ENCODE measurements at places on chromosomes 4 and X. TPM values are rescaled to one million over a fixed set of nuclear protein-coding genes. Genes with fewer than 3 reads are reported as not detected.

DNA sequence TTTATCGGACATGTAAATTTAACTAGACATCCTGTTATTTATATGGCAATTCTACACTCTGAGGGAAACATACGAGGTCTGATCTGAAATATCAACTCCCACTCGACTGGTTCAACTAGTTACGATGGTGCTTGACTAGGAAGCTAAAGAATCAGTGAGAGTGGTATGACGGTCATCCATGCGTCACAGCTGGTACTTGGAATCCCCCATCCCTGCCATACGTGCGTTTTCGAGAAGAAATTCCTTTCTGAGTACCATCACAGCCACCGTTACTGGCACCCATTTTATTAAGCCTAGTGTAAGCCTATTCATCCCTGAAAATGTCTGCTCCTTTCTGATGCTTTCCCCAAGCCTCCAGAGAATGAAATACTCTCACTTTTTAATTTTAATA lies 695 bp upstream of the PIGA start:
- DNase-seq, result peak; percentile 58

DNA sequence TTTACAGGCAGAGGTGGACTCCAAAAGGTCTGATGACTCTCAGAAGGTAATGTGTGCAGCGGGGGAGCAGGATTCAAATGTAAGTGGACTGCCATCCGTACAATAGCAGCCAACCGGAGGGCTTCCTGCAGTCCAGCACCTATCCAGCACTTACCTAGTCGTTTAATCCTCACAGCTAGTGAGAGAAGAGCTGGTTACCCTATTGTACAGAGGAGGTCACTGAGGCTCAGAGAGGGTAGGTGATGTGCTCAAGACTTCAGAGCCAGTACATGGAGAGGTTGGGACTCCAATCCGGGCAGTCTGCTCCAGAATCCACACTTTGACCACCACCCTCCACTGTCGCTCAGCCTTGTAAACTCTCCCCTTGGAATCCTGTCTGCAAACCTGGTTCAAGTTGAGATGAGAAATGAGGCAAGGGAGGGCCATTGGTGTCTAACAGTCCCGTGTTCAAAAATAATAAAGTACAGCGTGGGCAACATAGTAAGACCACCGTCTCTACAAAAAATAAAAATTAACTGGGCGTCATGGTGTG lies 22.5 kb upstream of the JAKMIP1 start:
- DNase-seq, result no peak

GRCh38 chr4:92382128-92382527 lies 78.4 kb downstream of the GRID2 start:
- no peak for DNase-seq

DNA sequence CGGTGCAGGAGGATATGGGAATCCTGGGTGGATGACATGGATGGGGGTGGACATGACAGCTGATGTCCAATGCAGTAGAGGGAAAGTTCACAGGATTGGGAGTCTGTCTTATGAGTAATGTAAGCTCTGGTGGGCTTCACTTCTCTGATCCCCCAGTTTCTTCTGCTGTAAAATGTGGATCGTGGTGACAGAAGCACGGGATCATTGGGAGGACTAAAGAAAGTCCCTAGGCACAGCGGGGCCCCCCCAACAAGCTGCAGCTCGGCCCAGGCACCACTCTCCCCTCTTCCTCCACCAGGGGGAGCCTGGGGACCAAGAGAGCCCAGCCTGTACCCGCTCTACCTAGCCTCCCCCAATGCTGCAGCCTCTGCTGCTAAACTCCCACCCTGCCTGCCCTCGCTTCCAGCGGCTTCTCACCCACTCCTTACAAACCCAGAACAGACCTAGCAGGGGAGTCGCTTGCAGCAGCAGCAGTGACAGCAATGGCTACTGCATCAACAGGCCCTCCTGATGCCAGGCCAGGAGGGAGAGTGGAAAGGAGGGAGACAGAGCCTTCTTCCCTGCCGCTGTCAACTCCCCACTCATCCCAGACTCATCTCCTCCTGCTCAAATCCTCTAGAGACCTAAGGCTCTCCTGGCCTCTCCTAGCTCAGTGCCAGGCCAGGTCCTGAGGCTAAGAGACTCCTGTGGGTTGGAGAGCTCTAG lies 36.1 kb upstream of the IQSEC2 start:
- DNase-seq, result peak; percentile 27

DNA sequence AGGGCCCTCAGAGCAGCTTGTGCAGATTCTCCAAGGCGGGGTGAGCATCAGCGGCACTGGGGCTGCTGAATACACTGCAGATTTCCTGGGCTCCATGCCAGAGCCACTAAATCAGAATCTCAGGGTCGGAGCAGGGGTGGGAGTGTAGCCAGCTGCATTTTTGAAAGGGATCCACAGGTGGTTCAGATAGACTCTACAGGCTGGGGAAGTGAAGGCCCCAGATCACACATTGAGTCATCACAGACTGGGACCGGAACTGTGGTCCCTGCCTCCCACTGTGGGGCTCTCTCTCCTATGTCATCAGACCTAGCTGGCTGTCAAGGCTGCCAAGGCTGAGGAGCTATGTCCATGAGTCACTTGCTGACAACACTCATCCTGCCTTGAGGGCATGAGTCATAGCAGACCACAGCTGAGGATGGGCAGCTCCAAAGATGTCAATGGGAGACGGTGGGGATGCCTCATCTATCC lies 162.3 kb upstream of the MAMLD1 start:
- peak; percentile 73 for DNase-seq

DNA sequence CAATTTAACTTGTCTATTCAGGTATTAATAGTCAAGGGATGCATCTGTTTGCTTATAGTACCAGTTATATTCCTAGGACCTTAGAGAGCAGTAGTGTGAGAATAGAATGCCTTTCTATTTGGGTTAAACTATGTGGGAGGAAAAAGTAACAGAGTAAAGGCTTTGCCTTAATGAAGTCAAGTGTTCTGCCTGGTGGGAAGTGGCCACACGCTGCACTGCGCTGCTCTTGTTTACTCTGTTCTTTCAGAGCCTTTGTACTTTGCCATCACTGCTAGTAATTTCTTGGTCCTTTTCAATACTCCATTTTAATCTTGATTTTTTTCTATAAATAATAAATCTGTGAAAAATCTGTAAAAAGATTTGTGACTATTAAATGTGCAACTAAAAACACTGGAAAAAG lies 38.0 kb downstream of the YIPF6 start:
- DNase-seq, result no peak

GRCh38 chr4:182648766-182649165 lies 268.4 kb downstream of the DCTD start:
- DNase-seq, result peak; percentile 75

DNA sequence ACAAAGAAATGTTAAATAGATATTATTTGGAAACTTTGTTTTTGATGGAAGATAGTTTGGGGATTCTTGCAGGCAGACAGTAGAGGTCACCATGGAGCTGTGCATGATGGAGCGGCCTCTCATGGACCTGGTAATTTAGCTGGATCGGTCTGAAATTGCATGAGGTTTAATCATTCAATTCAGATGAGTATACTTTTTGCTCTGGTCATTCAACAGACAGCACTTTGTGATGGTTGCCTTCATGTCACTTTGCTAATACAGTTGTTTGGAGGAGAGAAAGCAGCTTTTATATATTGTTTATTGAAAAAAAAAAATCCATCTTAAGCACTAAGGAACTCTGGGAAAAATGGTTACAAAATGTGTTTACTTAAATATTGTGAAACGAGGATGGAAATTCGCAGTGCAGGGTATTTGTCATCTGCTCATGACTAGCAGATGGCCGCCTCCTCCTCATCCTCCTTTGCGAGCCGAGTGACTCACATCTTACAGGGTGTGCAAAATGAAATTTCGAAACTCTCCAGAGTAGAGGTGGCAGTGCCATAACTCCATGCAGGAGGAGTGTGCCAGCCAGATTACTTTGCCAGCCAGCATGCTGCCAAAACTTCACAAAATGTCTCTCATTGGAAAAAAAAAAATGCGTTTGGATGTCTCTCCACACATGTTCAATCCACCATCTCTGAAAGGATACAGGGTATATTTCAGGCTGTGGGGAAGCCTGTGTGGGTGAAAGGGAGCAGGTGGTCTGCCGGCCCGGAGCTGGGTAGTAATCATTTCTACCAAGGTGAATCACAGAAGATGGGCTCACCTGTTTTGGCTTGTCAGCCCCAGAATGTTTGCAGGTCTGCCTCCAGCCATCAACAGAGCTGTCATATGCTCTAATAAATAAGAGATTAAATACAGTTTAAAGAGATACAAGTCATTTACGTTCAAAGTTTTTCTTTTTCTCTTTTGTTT lies 314.9 kb upstream of the DIPK2B start:
- DNase-seq, result peak; percentile 67

DNA sequence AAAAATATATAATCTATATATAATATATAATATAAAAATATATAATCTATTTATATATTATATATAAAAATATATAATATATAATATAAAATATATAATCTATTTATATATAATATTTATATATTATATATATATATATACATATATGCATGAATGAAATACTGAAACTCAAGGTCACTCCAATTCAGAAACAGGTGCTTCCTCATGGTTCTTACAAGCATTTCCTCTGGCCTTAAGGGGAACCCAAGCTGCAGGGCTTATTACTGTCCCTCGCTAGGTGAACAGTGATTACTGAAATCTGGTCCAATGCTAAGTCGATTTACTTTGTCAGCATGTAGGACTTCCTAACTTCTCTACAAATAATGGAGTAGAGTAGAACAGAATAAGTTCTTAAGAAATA lies 174.3 kb downstream of the GPM6A start:
- no peak for DNase-seq

DNA sequence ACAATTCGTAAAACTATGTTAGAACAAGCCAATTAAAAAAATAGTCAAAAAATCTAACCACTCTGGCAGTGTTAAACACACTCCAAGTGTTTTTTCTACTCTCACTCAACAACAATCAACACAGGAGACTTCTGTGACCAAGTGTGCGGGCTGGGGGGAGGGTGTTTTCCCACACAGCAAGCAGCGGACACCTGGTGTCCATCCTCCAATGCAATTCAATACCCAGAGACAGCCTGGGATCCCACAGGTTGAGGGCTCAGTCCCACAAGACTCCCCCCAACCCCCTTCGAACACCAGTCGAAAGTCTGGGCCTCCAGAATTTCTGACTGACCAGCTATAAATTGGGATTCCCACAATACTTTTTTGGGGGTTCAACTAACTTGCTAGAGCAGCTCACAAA lies 8.3 kb upstream of the PIM2 start:
- DNase-seq, result no peak

DNA sequence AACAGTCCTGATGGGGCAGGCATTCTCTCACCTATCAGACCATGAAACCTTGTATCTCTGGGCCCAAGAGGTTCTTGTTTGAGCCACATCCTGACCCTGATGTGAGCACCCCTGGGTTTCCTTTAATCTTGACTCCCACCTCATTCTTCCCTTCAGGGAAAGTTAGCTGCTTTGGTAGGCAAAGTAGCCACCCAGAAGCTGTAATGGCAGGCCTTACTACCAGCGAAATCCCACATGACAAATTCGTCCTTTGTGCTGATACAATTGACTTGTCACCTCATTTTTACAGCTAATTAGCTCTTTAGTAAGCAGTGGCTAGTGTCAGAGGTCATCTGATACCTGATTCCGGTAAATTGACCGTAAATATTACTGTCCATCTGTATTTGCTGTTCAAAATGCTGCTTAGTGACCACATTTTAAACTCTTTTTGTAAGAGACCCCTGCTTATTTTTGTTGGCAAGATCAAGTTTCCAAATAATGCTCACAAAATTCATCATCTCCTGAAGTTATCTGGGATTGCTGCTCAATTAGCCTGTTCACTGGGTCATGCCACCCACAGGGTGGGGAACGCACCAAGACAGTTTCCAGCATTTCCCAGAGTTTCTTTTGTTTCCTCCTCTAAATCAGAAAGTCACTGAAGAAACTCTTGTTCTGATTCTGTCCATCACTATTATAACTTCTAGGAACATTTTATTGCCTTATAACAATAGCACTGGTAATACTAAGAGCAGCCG lies 329.7 kb downstream of the GPAT3 start:
- no peak for DNase-seq

GRCh38 chr4:16450031-16450430 lies 223.8 kb upstream of the TAPT1 start:
- no peak for DNase-seq

DNA sequence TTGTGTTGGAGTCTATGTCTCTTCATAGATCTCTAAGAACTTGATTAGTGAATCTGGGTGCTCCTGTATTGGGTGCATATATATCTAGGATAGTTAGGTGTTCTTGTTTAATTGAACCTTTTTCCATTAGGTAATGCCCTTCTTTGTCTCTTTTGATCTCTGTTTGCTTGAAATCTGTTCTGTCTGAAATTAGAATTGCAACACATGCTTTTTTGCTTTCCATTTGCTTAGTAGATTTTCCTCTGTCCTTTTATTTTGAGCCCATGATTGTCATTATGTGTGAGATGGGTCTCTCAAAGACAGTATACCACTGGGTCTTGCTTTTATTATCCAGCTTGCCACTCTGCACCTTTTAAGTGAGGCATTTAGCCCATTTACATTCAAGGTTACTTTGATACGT lies 79.1 kb upstream of the APOOL start:
- no peak for DNase-seq

GRCh38 chrX:9279234-9279544 lies 185.7 kb upstream of the TBL1X start:
- DNase-seq, result no peak

- DNase-seq, result no peak
Measured at GRCh38 chr4:102478186-102478585, 23.0 kb upstream of the NFKB1 start.

GRCh38 chr4:65834707-65835106 lies 164.4 kb upstream of the EPHA5 start:
- no peak for DNase-seq

- no peak for DNase-seq
Measured at GRCh38 chrX:49925176-49925575, 2.8 kb downstream of the CLCN5 start.

- peak; percentile 63 for DNase-seq
Measured at GRCh38 chrX:1336331-1336943, at the start of gene IL3RA. TSS of gene IL3RA (plus strand) at chrX:1336785. CDS start at chrX:1341766, 4,981 bp downstream.

DNA sequence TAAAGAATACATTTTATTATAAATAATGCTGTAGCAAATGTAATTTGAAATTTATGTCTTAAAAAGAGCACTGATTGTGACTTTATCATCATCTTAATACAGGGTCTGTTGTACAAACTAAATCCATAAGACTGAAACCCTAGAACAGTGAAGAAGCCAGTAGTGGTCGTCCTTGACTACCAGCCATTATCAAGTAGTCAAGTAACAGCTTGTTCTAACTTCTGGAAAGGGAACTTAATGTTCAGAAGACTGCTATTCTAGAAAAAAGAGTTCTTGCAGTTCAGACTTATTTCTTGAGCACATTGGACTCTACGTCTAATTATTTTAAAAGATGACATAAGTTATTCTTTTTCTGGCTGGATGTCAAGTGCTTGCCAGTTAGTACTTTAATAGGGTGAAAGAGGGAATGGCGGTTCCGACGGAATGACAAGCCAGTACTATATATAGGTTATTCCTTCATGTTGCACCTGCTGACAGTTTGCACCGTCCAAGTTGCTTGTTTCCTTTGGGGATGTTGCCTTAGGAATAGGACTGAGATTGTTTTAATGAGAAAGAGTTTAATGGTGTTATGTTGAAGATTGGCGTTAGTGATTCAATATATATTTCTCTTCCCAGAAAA lies 109.9 kb downstream of the RAPGEF2 start:
- DNase-seq, result no peak

The GPC4 gene
- total RNA-seq, result not detected

The GPR34 gene
- not detected for total RNA-seq

The PNPLA4 gene
- total RNA-seq, result 8.8 TPM

The CT45A10 gene
- total RNA-seq, result not detected

The FATE1 gene
- total RNA-seq, result not detected

The UGT2B15 gene
- not detected for total RNA-seq

The ACSL1 gene
- 17.7 TPM for total RNA-seq

The C1QTNF7 gene
- total RNA-seq, result not detected

The JAKMIP1 gene
- total RNA-seq, result not detected

The TNMD gene
- total RNA-seq, result not detected

The NR3C2 gene
- total RNA-seq, result 16.4 TPM

The TACR3 gene
- not detected for total RNA-seq
